NCI-H1930 (cell line): ENCODE measurements at places on chromosomes 3 and 15.

DNA sequence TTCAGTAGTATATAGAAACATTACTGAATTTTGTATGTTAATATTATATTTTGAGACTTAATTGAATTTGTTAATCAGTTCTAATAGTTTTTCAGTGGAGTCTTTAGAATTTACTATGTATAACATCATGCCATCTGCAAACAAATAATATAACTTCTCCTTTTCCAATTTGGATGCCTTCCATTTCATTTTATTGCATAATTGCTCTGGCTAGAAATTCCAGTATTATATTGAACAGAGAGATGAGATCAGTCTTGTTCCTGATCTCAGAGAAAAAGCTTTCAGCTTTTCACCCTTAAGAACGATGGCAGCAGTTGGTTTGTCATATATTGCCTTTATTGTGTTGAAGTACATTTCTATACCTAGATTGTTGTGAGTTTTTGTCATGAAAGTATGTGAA, 40.4 kb downstream of the OR4F15 start:
- no peak for DNase-seq

GRCh38 chr3:118744186-118744585, 290.5 kb downstream of the IGSF11 start:
- DNase-seq, result no peak

DNA sequence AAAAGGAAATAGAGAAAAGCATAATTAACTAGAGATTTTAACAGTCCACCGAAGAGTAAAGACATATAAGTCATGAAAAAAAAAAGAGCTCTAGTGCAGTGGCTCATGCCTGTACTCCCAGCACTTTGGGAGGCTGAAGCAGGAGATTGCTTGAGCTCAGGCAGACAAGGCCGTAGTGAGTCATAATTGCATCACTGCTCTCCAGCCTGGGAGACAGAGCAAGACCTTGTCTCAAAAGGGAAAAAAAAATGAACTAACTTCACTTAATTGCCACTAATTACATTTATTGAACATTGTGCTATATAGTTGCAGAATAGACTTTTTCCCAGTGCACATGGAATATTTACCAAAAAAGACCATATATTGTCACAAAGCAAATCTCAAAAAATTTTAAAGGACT, 221.8 kb downstream of the CBLB start:
- no peak for DNase-seq

- no peak for DNase-seq
Observed at GRCh38 chr15:38809621-38810020, 245.0 kb upstream of the RASGRP1 start.

DNA sequence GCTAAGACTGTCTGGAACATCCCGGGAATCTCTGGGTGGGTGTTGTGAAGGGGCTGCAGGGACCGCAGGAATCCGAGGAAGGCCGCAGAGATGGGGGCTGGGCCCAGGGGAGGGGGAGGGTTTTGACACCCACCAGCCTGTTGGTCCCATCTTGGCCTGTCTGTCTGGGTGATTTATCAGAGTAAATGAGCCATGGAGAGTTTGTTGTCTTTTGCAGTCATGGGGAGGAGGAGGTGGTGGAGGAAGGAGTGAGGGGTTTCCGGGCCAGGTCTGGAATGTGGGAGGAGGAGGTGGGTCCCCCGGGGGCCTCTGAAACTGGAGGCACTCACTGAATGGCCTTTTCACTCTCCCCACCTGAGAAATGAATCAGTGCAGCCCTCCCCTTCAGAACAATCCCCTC, 11.5 kb downstream of the SEMA3F start:
- DNase-seq, result no peak
